ENCODE measurements at places on chromosomes 12 and 14.

GRCh38 chr12:22215467-22216253 lies 118.8 kb downstream of the ST8SIA1 start:
- peak; percentile 25 for DNase-seq

- DNase-seq, result no peak
Measured at GRCh38 chr12:70040141-70040540, 203.1 kb upstream of the CNOT2 start.

GRCh38 chr12:89575374-89575773 lies 49.5 kb upstream of the POC1B start:
- DNase-seq, result no peak

- DNase-seq, result no peak
Measured at GRCh38 chr14:75053396-75054291, 2.4 kb upstream of the MLH3 start.

- DNase-seq, result no peak
Measured at GRCh38 chr14:96497087-96497486, 5.1 kb upstream of the PAPOLA start.

- DNase-seq, result no peak
Measured at GRCh38 chr12:127358888-127359287, 908.1 kb upstream of the TMEM132C start.

DNA sequence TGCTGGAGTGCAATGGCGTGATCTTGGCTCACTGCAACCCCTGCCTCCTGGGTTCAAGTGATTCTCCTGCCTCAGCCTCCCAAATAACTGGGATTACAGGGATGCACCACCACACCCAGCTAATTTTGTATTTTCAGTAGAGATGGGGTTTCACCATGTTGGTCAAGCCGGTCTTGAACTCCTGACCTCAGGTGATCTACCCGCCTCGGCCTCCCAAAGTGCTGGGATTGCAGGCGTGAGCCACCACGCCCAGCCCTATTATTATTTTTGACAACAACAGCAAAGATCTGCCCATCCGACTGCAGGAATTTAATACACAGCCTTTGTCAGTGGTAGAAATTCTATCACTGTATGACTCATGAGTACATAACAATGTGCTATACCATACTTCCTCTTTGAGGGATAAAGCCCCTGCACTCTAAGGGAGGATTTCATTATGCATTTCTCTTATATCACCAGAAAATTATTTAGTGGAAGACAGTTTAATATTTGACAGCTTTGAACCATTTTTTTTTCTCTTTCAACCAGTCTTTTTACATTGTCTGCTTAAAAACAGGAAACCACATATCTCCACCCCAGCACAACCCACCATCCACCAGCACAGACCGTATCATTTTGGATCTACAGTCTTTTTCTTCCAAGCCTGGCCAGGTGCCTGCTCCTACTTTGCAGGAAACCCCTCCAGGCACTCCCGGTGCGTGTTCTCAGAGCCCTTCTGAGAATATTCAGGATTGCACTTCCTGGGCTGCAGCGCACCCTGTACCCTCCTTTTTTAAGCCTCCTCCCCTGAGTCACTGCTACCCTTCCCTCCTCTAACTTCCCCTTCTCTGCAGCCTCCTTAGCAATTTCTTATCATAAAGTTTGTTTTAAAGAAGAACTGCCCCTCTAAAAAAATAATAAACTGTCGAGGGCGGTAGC lies 594 bp downstream of the ARHGDIB start:
- DNase-seq, result peak; percentile 32

- DNase-seq, result no peak
Measured at GRCh38 chr12:64691227-64691794, 67.9 kb downstream of the GNS start.

DNA sequence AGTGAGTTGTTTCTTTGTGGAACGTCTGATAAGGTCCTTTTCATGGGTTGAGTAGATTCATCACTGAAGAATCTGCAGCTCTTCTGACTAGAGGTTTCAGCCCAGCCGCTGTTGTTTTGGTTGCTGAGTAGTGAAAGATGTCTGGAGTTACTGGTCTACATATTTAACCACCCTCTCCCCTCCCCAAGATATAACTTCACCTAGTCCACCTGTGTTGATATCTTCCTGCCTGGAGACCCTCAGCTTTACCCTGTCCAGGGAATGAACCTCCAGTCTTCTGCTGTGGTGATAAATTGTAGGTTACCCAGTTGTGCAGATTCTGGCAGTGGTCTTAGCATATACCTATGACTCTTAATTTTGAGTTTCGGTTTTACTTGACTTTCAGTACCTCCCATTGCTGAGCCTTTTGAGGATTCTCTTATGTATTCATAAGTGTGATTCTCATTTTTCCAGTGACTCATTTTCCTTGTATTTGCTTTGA lies 62.9 kb downstream of the CCDC91 start:
- peak; percentile 21 for DNase-seq

DNA sequence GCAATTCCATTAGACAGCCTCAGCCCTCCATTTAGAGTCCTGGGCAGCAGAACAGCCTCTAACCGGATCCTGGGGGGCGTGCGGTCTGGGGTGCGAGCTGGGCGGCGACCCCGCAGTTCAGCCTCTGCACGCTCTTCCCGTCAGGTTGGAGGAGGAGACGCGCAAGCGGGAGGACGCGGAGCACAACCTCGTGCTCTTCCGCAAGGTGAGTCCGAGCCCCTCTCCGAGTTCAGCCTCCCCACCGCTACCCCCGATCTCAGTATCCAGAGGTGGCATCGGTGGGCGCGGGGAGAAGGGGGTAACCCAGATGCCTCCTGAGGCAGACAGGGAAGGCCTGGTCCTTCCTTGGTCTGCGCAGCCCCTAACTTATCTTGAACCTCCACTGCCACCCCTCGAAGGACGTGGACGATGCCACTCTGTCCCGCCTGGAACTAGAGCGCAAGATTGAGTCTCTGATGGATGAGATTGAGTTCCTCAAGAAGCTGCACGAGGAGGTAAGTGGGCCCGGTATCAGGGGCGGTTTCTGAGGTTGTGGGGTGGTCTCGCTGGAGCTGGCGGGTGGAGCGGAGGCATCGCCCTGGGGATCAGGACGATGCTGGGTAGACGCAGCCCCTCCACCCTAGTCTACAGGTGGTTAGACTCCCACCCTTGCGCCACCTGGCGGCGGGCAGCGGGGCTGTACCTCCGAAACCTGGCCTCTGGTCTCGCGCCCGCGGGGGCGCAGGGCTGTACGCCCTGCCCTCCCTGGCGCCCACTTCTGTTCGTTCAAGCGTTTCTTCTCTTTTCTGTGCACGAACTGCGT lies 1.3 kb downstream of the PRPH start:
- DNase-seq, result no peak

GRCh38 chr14:55454264-55455002 lies 14.0 kb upstream of the TBPL2 start:
- DNase-seq, result peak; percentile 45

- DNase-seq, result no peak
Measured at GRCh38 chr14:56844406-56845002, 34.2 kb upstream of the OTX2 start.

DNA sequence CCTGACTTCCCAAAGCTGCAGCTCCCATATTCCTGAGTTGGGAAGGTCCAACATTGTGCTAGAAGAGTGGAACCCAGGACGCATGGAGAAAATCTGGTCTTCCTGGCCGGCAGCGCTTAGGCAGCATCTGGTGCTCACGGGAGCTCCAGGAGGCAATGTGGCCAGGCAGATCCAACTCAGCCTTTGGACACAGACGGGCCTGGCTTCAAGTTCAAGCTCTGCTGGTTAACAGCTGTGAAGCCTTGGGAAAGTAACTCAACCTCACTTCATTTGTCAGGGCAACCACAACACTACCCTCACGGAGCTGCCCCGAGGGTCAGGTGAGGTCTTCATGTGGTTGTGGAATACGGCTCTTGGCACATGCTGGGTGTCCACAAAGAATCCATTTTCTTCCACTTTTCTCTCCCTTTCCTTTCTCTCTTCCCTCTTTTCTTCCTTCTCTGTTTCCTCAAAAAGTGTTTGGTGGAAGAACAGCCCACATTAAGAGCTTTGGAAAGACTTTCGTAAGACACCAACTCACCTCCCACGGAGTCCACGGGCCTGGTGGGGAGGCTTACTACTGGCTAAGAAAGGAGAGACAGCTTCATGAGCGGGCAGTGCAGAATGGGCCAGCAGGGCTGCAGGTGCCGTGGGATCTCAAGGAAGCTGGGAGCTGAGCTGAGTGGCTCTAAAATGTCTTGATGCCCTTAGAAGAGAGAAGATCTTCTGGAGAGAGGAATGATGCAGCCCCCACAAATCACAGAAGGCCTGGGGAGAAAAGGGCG lies 2.4 kb upstream of the FAM181A start:
- no peak for DNase-seq

- DNase-seq, result no peak
Measured at GRCh38 chr14:99781853-99782610, 11.2 kb upstream of the EML1 start.

DNA sequence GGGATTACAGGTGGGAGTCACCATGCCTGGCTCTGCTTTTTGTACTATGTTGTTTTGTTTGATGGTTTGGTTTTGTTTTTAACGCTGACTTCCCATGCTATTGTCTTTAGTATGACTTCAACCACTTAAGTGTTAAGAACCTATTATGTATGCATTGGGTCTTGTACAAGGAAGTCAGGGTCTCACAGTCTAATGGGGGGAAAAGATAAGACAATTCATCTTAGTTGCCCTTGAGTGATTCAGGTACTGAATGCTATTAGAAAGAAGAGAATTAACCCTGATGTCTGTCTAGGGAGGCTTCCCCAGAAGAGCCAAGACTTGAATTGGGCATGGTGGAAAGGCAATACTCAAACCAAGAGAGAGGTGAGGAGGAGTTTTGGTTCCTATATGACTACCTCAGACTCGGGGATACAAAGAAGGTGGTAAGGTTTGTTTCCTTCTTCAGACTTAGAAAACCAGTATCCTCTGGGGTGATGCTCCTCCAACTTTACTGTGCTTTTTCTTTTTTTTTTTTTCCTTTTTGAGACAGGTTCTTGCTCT lies 64.6 kb downstream of the SUSD6 start:
- no peak for DNase-seq

GRCh38 chr12:50441763-50442162 lies 41.1 kb downstream of the LARP4 start:
- no peak for DNase-seq

Data from HCEC 1CT (cell line).